ENCODE measurements at places on chromosomes 12 and 14.
A peak's percentile ranks its signal among the peaks of the same experiment; 100 is the strongest.

DNA sequence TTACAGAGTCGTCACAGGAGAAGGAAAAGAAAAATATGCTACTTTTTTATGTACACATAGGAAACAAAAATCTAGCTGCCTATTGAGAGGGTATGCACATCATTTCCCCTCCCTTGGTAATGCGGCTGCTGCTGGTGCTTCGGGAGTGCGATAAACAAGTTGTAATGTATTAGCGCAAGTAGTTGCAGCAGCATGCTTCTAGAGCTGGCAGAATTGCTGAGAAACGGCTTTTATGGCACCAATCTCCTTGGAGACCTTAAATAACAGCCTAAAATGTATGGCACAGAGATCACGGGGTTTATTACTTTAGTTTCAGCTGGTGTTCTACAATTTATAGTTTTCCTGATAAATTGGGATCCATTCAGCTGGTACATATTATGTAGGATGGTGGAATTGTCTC is 447.6 kb upstream of the TMPO start:
- DNase-seq: no peak

- DNase-seq: no peak
These were observed 112.0 kb upstream of the TMCC3 start for GRCh38 chr12:94762259-94762942.

- DNase-seq: no peak
These were observed 9.4 kb downstream of the DIABLO start for GRCh38 chr12:122216445-122216844.

DNA sequence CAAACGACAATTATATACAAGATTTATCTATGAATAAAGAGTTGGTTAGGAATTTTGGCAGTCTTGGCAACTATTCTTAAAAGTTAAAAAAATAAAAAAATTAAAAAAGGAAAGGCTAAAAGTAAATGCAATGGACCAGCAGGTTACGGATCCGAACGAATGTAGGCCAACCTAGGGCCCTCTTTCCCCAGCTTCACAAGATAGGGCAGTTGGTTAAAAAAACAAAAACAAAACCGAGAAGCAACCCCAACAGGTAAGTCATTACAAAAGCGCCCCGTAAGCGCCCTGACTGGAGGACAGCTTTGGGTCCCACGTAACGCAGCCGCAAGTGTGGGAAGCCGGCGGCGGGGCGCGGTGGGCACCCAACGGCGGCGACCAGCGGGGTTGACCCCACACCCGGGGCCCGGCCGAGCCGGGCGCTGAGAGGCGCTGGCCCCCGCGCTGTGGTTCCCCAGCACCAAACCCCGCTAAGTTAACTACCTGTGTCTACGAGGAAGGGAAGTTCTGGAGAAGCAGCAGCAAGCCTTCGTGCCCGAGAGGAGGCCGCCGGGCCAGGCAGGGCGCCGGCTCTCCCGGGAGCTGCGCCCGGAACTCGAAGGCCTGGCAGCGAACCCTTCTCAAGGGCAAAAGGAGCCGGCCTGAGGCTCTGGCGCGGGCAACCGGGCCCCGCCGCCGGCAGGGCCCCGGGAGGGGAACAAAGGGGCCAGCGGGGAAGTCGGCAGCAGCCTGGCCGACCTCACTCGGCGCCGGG is 882 bp downstream of the HECTD1 start:
- peak; percentile 51 for DNase-seq

- DNase-seq: no peak
These were observed 12.5 kb upstream of the IRF2BPL start for GRCh38 chr14:77040741-77041653.

- no peak for DNase-seq
These were observed 128.6 kb downstream of the ACSS3 start for GRCh38 chr12:81206429-81206828.

Measured in stimulated activated naive CD4-positive, alpha-beta T cell (primary cell).